Activated gamma-delta T cell treated with anti-CD3 and anti-CD28 coated beads, Interleukin-2, amount 50 U/mL, for 16 hours (primary cell): ENCODE measurements at places on chromosomes 12 and 14.

- DNase-seq = no peak
These were observed 27.3 kb downstream of the CKAP4 start for GRCh38 chr12:106220536-106220935.

- DNase-seq = no peak
These were observed 157.9 kb downstream of the SAMD4A start for GRCh38 chr14:54724676-54725325.

DNA sequence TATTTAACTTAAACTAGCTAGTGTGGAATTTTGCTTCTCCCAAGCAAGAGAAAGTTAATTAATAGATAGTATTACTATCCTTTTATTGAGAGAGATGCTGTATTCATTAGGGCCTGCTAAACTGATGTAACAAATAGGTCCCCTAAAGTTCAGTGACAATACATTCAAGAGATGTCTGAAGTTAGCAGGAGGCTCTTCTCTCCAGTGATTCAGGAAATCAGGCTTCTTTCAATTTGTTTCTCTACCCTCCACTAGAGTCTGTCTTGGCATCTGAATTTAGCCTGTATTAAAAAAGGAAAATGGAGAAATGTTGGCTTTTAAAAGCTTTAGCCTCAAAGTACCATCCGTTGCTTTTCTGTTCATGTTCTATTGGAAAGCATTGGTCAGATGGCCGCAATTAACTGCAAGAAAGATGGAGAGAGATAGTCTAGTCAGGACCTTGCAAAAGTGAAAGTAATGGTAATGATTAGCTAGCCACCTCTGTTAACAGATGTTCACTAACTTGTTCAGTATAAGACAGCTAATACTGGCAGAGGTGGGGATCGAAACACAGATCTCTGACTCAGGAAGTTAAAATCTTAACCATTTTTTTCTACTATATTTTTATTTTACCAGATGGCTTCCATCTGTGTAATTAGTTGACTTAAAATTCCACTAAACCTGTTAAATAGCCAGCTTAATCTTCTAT is 786.8 kb downstream of the TMTC2 start:
- no peak for DNase-seq

GRCh38 chr14:106203438-106203837 is 677.1 kb downstream of the TMEM121 start:
- no peak for DNase-seq

DNA sequence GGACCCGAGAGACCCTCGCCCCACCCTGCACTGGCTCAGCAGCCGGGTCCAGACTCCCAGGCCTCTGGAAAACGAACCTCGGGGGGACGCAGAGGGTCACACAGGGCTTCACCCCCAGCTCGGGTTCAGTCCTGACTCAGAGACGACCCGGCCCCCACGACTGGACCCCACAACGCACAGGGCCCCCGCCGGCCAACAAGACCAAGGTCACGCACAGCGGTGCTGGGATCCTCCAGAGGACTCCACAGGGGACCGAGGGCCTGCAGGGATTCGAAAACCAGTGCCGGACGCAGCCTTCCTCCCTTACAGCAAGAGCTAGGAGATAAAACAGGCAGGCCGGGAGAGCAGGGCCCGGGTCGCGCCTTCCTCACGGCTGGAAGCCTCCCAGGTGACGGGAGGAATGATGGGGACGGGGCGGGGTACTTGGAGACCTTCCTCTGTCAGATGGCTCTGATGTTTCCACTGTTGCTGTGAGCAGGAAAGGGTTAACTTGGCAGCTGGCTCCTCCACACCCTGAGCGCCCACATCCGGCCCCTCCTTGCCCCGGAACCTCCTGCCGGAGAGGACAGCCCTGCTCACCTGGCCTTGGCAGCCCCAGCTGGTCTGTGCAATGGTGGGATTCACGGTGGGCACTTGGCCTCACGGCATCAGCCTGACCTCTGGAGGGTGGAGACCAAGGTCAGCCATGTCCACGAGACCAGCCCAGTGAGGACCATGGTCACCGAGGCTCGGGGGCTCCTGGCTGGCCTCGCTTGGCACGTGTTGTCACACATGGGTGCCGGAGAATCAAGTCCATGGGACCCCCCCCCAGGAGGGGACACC is 46.2 kb downstream of the GALNT9 start:
- DNase-seq = no peak

DNA sequence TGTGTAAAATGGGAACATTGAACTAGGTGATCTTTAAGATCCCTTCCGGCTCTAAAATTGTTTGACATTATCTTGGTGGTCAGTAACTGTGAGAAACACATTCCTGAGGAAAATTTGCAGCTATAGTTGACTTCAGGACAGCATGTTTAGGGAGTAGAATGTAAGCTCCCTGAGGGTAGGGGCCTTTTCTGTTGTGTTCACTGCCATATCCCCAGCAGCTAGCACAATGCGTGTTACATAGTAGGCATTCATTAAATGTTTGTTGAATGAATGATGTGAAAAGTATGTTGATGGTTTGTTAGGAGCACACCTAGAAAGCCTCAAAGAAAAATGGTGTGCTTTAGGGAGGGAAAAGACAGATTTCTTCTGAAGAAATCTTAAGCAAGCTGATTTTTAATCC is 38.5 kb upstream of the KCNMB4 start:
- DNase-seq = no peak

DNA sequence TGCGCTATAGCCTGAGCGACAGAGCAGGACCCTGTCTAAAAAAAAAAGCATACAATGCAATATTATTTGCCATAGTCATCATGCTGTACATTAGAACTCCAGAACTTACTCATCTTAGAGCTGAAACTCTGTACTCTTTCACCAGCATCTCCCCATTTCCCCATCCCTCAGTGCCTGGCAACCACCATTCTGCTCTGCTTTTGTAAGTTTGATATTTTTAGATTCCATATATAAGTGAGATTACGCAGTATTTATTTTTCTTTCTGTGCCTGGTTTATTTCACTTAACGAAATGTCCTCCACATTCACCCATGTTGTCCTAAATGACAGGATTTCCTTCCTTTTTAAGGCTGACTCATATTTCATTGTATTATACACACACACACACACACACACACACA is 121.8 kb downstream of the BBS10 start:
- no peak for DNase-seq
